ENCODE measurements at places on chromosomes 13 and 19. TPM values are rescaled to one million over a fixed set of nuclear protein-coding genes. Genes with fewer than 3 reads are reported as not detected.

DNA sequence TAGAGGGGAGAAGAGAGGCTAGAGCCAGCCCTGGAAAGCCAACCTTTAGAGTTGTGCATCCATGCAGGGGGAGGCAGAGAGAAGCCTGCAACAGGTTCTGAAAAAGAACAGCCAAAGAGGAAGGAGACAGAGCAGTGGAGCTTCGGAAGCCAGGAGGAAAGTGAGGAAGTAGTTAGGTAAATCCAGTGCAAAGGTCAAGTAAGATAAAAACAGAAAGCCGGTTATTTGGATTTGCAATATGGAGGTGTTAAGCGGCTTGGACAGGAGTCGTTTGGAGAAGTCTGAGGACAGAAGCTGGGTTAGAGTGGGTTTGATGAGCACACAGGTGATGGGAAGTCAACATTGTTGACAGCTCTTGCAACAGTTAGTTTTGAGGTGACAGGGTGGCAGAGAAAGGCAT, 53.5 kb upstream of the FLT1 start:
- no peak for DNase-seq

DNA sequence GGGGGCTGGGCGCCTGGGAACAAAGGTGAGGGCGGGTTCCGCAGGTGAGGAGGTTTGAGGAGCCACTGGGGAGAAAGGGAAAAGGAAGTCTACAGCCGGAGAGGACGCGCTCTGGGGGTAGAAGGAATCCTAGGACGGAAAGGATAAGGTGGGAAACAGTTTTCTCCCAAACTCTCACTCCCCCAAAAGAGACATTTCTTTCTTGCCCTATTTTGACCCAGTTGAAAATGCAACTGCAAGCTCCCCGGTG, 651 bp upstream of the POLR1D start:
- DNase-seq = no peak

GRCh38 chr13:39895254-39895653, 239.8 kb downstream of the COG6 start:
- no peak for DNase-seq

DNA sequence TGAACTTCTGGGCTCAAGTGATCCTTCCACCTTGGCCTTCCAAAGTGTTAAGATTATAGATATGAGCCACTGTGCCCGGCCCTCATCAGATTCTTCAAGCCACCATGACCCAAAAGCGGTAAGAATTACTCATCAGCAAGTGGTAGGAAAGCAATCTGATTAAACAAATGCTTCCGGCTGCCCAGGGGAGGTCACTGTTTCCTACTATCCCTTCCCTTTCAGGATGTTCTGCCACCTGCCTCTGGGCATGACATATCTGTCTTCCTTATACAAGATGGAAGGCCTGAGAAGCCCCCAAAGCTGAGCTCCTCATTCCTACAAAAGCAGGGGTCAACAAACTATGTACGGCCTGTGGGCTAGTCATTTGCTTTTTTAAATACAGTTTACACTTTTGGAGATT, 7.0 kb downstream of the ABHD8 start:
- DNase-seq = peak; percentile 75

GRCh38 chr13:44050450-44051063, 170.9 kb downstream of the LACC1 start:
- peak; percentile 38 for DNase-seq

GRCh38 chr19:10346509-10346908, 7.1 kb upstream of the ICAM3 start:
- no peak for DNase-seq

- DNase-seq = peak; percentile 68
These were observed 3.9 kb downstream of the ZNF266 start for GRCh38 chr19:9431475-9431874.

DNA sequence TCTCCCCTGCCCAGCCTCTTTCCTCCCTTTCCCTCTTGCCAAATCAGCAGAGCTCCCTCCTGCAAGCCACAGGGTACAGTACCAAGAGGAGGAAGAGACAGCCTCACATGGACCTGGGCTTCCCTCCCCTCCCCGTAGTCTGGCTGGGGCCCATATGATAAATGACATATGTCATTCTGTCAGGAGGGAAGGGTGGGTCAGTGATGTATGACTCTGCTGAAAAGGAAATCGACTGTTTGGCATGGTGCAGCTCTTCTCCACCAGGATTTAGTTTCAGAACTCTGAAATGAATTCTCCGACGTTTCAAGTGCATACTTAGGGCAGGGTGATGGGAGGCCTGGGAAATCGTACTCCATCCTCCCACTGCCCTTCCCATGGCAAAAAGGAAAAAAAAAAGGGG, 9.8 kb downstream of the TSHZ3 start:
- DNase-seq = no peak

DNA sequence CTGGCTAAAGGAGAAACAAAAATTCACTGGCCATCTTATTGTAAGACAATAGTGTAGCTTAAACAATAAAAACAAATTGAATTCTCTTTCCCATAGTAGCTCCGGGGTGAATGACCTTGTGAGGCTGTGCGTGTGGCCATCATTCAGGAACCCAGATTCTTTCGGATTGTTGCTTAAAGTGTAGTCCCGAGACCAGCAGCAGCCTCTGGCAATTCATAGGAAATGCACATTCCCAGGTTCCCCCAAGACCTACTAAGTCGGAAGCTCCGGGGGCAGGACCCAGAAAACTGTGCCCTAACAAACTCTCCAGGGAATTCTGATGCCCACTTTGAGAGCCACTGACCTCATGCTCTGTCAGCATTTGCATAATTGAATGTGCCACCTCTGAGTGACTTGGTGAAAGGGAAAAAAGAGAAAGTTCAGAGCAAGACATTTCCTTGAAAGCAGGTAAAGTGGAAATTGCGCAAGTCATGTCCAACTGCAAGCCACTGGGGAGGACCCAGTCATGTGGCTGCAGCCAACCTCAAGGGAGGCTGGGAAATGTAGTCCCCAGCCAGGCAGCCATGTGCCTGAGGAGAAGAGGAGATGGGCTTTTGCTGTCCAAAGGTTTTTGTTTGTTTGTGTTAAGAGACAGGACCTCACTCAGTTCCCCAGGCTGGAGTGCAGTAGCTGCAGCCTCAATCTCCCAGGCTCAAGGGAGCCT, 50.7 kb upstream of the PNMA8B start:
- no peak for DNase-seq

DNA sequence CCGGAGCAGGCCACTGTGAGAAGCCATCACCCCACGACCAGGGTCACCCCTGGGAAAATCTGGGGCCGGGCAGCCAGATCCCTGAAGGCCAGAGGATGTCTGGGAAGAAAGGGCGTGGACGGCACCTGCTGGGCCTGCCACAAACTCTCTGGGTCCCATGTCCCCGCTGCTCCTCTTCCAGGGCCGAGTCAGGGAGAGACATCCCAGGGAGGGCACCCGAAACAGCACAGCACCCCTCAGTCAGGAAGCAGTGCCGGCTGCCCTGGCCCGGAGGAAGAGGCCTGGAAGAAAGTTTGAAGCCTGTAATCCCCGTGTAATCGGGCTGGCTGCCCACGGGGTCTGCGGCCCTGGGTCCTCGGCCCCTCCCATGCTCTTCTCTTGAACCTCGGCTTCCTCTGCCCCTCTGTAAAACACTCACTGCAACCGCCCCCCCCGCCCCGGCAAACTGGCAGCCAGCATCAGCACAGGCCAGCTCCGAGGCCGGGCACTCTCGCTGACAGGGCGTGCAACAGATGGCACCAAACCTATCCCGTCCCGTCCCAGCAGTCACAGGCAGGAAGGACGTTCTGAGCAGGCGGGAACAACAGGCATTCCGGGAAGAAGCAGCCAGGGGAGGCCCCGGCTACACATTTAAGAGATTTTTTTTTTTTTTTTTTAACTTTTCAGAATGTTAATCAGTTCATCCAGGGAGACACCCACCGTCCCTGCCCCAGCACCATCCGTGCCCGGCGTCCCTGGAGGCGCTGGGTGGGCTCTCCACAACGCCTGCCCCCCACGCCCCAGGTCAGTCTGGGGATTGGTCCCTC, 1.5 kb downstream of the SBNO2 start:
- peak; percentile 67 for DNase-seq

DNA sequence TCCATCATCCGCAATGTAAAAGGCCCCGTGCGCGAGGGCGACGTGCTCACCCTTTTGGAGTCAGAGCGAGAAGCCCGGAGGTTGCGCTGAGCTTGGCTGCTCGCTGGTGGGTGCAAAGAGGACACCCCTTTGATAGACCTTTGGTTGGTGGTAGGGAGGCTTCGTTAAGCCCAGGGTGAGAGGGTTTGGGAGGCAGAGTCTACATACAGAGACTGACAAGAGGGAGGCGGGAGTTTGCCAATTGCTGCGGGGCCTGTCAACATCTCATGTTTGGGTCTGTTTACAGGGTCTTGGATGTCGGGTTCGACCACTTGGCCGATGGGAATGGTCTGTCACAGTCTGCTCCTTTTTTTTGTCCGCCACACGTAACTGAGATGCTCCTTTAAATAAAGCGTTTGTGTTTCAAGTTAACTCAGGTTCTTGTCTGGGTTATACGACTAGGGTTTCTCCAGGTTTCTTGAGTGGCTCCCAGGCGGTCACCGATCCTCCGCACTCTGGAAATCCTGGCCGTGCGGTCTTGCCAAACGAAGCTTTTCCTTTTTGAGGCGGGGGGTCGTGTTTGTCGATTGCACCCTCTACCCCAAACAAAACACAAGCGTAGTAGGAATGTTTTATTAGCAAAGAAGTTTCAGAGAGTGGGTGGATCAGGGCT, 816 bp downstream of the RPS28 start:
- DNase-seq = no peak

DNA sequence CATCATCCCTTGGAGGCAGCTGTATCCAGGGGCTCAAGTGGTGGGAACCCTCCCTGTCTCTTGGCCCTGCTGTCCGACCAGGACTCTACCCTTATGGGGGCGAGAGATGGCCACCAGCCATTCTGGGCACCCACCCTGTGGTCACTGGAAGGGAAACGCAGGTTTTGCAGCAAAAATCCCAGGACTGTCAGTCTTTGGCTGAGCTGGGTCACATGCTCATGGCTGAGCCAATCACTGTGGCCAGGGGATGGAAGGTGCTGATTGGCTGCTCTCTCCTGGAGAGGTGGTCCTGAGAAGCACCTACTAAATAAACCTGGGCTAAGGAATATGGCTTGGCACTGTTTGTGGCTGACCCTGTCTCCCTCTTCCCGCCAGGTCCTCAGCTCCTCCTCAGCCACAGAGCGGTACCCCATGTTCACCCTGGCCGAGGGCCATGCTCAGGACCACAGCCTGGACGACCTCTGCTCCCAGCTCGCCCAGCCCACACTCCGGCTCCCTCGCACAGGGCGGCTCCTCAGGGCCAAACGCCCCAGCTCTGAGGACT, 8.9 kb downstream of the ATG4D start:
- DNase-seq = no peak

DNA sequence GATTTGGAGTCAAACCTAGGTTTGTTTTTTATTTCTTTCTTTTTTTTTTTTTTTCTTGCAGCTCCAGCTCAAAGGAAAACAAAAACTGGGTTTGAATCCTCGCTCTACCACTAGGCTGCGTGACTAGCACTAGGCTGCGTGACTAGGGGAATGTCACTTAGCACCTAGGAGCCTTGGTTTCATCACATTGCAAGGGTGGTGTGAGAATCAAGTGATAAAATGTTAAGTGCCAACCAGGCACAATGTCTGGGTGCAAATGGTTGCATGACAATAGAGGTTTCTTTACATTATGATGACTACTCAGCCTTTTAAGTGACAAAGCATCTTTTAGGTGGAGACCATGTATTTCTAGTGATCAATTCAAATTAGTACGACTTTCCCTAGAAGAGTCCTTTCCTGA, 27.9 kb downstream of the RCBTB2 start:
- peak; percentile 17 for DNase-seq

DNA sequence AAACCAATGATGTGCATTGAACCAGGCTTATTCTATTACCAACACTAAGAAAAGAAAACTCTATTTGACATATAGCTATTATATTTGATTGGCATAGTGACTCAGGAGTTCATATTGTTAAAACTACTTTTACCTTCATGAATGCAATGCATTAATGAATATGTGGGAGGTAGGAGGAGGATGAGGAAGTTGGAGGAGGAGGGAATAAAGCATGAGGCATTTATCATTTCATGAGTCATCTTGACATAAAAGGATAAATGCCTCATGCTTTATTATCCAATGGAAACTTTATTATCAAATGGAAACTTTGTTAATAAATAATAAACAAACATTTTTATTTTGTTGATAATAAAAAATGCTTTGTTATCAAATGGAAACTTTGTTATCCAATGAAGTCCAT, 116.5 kb downstream of the SPRY2 start:
- peak; percentile 18 for DNase-seq

- no peak for DNase-seq
These were observed 7.4 kb downstream of the LINGO3 start for GRCh38 chr19:2300533-2300932.

GRCh38 chr19:2089001-2089711, 7.0 kb downstream of the MOB3A start:
- DNase-seq = no peak

Gene SIGLEC12
- total RNA-seq = not detected

Gene HPN
- total RNA-seq = not detected

Data from LHCN-M2 (cell line).